ENCODE measurements at places on chromosomes 1 and 21. TPM values are rescaled to one million over a fixed set of nuclear protein-coding genes. Genes with fewer than 3 reads are reported as not detected.

EDARADD gene
- polyA plus RNA-seq, result not detected

SEC16B gene
- 68.0 TPM for polyA plus RNA-seq

TMEM52 gene
- polyA plus RNA-seq, result 6.3 TPM

WNT9A gene
- polyA plus RNA-seq, result 1.9 TPM

PLA2G5 gene
- polyA plus RNA-seq, result 2.9 TPM

PADI4 gene
- 0.24 TPM for polyA plus RNA-seq

TMPRSS15 gene
- not detected for polyA plus RNA-seq

FCRLB gene
- polyA plus RNA-seq, result 0.96 TPM

NBPF10 gene
- polyA plus RNA-seq, result 0.83 TPM

CR1 gene
- under 0.01 TPM for polyA plus RNA-seq

DNAJC16 gene
- 2.7 TPM for polyA plus RNA-seq

CCDC17 gene
- polyA plus RNA-seq, result 5.1 TPM

S100A8 gene
- 10.2 TPM for polyA plus RNA-seq

SH2D5 gene
- 0.22 TPM for polyA plus RNA-seq

OR2T35 gene
- polyA plus RNA-seq, result not detected

CA14 gene
- polyA plus RNA-seq, result 0.34 TPM

ERO1B gene
- 3.7 TPM for polyA plus RNA-seq

RAB3B gene
- polyA plus RNA-seq, result 2.8 TPM

MMEL1 gene
- 7.6 TPM for polyA plus RNA-seq

TARBP1 gene
- polyA plus RNA-seq, result 67.5 TPM

RIIAD1 gene
- polyA plus RNA-seq, result 14.8 TPM

TAL1 gene
- polyA plus RNA-seq, result 1.4 TPM

LGR6 gene
- 0.28 TPM for polyA plus RNA-seq

TDRD5 gene
- 1.1 TPM for polyA plus RNA-seq

ADAMTS4 gene
- polyA plus RNA-seq, result 7.9 TPM

LAMB3 gene
- polyA plus RNA-seq, result 36.5 TPM

PKP1 gene
- polyA plus RNA-seq, result 0.24 TPM

KCNJ9 gene
- not detected for polyA plus RNA-seq

GRIK3 gene
- polyA plus RNA-seq, result not detected

UBL4B gene
- not detected for polyA plus RNA-seq

LRRC38 gene
- 0.09 TPM for polyA plus RNA-seq
